CMK (cell line): ENCODE measurements at places on chromosomes 2 and 18.

- no peak for DNase-seq
Observed at GRCh38 chr2:238169048-238169707, 10.4 kb downstream of the ERFE start.

- no peak for DNase-seq
Observed at GRCh38 chr2:232132181-232132580, 170.7 kb downstream of the DIS3L2 start.

GRCh38 chr2:189515264-189515663 lies 65.3 kb downstream of the SLC40A1 start:
- no peak for DNase-seq

DNA sequence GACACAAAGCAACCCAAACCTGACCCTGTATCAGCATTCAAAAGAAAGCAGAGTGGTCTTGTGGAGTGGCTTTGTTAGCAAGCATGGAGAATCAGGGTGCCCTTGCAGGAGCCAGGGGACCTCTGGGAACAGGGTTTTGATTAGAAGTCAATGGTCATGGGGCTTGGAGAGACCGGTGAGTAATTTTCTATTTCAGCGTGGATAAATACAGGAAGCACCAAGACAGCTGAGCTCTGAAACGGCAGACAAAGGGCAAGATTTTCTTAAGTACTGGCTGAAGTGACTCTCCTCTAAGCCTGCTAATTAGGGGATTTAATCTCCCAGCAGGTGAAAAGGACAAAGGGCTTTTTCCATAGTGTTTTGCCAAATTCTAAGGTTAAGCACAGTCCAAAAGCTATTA lies 78.0 kb upstream of the GAREM1 start:
- DNase-seq: no peak

- DNase-seq: no peak
Observed at GRCh38 chr2:177347570-177347969, 45.0 kb upstream of the AGPS start.

DNA sequence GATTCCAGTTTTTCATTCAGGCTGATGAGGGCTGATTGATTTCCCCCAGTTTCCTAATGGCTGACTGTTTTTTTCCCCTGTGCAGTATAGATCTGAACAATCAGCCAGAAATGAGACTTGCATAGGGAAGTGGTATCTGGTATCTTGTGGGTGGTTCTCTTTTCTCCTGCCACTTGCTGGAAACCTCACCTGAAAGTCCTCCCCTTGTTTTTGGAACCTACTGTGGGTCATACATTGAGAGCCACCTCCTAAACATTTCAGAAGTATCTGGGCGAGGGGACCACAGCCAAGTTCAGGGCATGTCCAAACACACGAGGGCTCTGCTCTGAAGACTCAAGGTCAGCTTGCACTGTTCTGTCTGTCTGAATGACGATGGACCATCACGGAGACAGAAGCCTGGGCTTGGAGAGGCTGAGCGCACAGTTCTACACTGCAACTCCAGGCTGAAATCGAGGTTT lies 19.3 kb downstream of the ALPK2 start:
- no peak for DNase-seq

DNA sequence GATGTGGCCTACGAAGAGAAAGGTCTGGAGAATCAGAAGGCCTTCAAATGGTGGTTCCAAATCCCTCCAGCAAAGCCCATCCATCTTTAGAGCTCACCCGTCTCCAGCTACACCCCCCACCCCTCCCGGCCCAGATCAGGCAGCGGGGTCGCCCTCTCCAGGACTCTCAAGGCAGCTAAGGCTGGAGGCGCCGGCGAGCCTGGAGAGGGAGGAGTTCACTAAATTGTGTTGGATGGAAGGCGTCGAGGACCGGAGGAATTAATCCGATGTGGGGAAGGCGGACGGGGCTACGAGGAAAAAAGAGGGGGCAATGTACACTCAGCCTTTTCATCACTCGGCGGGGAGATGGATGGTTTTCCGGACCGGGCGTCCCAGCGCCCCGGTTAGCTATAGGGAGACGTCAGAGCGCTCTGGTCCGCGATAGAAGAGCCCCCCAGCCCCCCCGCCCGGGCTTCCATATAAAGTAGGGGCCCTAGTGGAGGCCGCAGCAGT lies at the start of gene GRP:
TSS of gene GRP (plus strand) at position 487 of the 492 bp plus-strand sequence. CDS start 108 bp downstream, outside the sequence.
- no peak for DNase-seq

DNA sequence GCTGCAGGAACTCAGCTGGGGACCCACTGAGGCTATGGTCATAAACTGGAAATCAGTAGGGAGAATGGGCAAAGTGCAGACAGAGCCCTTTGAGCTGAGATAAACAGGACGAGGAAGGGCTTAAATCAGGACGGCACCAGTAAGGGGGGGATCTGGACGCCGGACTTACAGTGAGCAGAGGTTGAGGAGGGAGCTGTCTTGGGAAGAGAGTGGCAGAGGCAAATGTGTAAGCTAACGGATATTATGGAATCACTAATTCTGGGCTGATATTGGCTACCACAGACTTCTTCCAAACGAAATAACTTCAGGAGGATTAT lies 539 bp downstream of the CYP27A1 start:
- no peak for DNase-seq

DNA sequence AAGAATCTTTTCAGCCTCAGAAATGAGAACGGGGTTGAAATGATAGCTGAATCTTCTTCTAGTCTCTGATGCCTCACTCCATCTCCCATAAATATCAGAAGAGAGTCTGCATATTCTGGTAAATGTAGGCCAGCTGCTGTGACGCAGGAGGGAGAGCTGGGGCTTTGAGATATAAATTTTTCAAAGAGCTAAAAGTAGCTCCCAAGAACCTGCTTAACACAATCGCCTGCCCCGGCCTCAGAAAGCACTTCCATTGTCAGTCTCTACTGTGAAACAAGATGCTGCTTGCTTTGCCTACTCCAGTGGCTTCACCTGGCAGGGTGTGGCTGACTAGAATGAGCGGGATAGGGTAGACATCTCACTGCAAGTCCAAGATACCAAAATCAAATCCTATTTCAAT lies 105.0 kb upstream of the CCDC150 start:
- DNase-seq: no peak

DNA sequence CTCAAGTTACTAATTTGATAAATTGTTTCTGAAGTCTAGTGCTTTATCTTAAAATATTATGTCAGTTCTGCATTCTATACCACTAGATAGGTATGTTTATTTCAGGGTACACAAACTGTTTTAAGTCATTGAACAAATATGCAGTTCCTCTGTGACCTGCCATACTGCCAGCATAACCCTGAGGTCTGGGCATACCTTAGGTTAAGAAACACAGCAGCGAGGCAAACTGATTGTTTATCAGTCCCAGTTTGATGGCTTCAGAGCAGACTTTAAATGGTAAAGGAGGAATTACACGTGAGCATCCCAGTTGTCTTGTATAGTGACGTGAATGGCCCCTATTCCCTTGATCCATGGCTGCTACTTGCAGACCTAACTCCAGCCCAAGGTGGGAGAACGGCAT lies 186.4 kb upstream of the LRRTM1 start:
- no peak for DNase-seq

GRCh38 chr2:145169285-145169684 lies 649.4 kb upstream of the ZEB2 start:
- DNase-seq: no peak

- DNase-seq: peak; percentile 15
Observed at GRCh38 chr2:240437861-240438809, 2.7 kb downstream of the GPC1 start.
